Caco-2 (cell line): ENCODE measurements at places on chromosomes 7 and 10. TPM values are rescaled to one million over a fixed set of nuclear protein-coding genes. Genes with fewer than 3 reads are reported as not detected.
A peak's percentile ranks its signal among the peaks of the same experiment; 100 is the strongest.

DNA sequence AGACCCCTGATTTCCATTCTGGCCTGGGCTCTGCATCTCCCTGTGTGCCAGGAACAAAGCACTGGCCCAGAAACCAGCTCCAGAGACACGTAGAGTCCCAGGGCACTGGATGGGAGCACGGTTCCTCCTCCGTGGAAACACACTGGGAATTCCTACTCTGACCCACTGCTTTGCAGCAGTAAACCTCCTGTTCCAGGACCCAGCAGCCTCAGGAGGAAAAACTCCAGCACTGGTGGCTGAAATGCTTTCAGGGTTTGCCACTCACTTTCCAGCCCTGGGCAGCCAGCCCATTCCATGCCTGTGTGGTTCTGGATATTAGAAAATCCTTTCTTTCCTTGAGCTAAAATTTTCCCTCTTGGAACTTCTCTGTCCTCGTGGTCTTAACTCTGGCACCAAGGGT, 58.0 kb downstream of the FAM171A1 start:
- H3K4me1 ChIP-seq, result no peaks in the 10 kb centered on the region
- H3K27ac ChIP-seq, result no peak overlapping the region
- H3K36me3 ChIP-seq, result no peaks in the 10 kb centered on the region
- H3K27me3 ChIP-seq, result no peaks in the 10 kb centered on the region

DNA sequence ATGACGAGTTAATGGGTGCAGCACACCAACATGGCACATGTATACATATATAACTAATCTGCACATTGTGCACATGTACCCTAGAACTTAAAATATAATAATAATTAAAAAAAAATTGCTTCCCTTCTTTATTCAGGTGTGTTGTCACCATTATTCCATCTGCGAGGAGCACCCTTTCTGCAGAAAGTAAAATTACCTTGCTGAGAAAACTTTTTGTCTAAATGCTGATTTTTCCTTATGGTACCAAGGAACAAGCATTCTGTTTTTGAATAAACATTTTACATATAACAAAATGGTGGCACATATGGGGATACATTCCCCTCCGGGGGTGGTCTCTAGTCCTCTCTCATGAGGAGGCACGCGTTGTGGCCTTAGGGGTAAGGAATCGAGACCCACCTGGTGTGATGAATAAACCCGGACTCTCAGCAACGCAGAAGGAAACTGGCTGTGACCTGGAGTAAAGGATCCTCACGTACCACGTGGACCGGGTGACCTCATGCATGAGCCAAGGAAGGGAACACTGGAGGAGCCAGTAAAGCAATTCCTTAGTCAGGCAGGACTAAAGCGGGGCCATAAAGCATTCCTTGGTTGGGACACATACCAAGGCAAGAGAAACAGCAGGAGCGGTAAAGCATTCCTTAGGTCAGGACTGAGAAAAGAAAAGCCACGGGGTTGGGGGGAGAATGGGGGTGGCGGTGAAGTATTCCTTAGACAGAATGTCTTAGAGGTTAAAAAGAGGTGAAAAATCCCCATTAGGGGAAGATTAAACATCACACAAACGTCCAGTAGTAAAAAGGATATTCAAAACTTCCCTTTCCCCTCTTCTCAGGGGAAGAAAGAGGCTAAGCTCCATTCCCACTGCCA, 20.8 kb upstream of the OPTN start:
- H3K27me3 ChIP-seq, result no peaks in the 10 kb centered on the region
- no peaks in the 10 kb centered on the region for H3K4me1 ChIP-seq
- no peak overlapping the region for H3K27ac ChIP-seq
- no peak for DNase-seq

DNA sequence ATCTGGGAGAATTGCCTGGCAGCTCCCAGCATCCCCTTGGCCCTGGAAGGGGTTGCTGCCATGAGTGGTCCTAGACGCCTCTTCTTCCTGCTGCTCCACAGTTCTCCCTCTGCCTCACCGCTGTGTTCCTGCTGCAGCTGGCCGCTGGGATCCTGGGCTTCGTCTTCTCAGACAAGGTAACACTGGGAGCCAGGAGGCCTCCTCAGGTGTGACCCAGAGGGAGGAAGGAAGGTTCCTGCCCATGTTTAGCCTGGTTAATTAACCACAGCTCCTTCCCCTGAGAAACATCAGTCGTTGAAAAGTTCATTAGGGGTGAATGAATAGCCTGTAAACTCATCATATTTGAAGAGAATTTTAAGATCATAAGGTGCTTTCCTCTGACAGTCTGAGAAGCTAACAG, 18.2 kb downstream of the TSPAN33 start:
- H3K27me3 ChIP-seq, result no peaks in the 10 kb centered on the region
- no peaks in the 10 kb centered on the region for H3K36me3 ChIP-seq
- H3K27ac ChIP-seq, result no peak overlapping the region
- no peaks in the 10 kb centered on the region for H3K4me1 ChIP-seq
- H3K4me3 ChIP-seq, result no peak overlapping the region

GRCh38 chr10:82811621-82812020, 936.6 kb downstream of the NRG3 start:
- no peak overlapping the region for H3K27ac ChIP-seq
- DNase-seq, result no peak
- H3K4me1 ChIP-seq, result peaks cover 10% of the 10 kb centered on the region; the same call in 1 of the 2 replicates
- no peaks in the 10 kb centered on the region for H3K36me3 ChIP-seq
- no peak overlapping the region for H3K4me3 ChIP-seq

DNA sequence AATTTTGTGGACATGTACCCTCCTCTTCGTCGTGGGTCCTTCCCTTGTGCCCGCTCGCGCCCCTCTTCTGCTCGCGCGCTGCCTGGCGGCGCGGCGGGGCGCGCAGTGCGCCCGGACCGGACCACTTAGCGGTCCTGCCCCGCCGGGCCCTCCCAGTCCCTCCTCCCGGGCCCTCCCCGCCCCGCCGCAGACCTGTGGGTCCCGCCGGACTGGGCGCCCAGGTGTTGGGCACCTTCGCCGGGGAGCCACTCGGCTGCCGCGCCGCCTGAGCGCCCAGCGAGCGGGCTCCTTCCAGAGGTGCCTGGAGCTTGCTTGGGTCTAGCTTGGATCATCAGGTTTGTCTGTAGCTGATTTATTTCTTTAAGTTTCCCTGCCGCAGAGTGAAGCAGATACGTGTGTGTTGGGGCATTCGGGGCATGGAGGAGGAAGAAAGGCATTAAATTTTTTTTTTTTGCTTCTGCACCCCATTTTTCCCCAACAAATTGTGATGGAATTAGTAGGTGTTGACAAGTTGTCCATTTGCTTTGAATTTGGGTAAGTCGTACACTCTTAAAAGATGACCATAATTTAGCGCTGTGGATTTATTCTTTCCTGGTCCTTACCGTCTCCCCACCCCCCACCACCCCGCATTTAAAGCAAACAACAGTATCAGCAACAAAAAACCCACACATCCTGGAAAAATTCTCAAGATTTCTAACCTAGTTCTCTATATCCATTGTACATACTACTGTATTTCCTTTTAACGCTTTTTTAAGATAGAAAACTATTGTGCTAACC, 905 bp downstream of the C1GALT1 start:
- H3K27me3 ChIP-seq, result no peaks in the 10 kb centered on the region
- H3K27ac ChIP-seq, result peak overlapping the region; percentile 62

DNA sequence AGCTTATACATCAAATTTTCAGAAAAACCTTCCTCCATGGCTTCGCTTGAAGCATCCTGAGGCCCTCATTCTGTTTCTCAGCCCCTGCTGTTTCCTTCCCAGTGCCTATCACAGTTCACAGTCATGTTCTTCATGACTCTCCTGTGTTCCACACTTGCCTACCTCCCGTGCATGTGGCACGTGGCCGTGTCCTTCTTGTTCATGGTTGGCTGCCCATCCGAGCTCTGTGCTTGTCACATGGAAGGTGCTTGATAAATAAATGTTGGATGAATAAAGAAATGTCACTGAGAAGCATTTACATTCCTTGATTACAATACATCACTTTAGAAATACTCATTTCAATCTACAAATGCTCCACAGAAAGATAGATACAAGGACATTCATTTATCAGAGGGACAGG, 23.7 kb upstream of the EGFR start:
- no peak overlapping the region for H3K27ac ChIP-seq
- peaks cover 13% of the 10 kb centered on the region for H3K4me1 ChIP-seq
- no peaks in the 10 kb centered on the region; the same call in 1 of the 2 replicates for H3K36me3 ChIP-seq
- DNase-seq, result no peak

- DNase-seq, result no peak
- H3K27ac ChIP-seq, result no peak overlapping the region
- no peaks in the 10 kb centered on the region for H3K4me1 ChIP-seq
- H3K36me3 ChIP-seq, result no peaks in the 10 kb centered on the region
- H3K27me3 ChIP-seq, result no peaks in the 10 kb centered on the region
Observed at GRCh38 chr10:96082153-96082552, 38.8 kb downstream of the CCNJ start.

DNA sequence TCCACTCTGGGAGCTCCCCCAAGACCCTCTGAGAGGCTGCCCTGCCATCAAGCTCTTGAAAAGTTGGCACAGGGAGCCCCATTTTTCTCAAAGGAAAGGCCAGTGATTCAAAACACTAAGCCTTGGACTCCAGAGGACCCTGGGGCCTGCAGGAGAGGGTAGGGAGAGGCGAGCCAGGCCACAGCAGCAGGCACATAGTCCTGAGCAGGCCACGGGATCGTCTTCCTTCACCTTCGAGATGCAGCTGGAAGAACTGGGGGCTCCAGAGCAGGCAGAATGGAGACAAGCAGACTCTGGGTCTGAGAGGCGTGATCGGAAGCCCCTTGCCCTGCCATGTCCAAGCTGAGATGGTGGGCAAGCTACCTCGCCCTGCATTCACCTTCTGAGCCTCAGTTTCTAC, 13.9 kb downstream of the TNS3 start:
- peaks cover 4% of the 10 kb centered on the region for H3K36me3 ChIP-seq
- H3K27me3 ChIP-seq, result no peaks in the 10 kb centered on the region
- H3K4me1 ChIP-seq, result peaks cover 56% of the 10 kb centered on the region
- DNase-seq, result no peak
- H3K4me3 ChIP-seq, result no peak overlapping the region

- peak; percentile 12 for DNase-seq
- H3K4me1 ChIP-seq, result no peaks in the 10 kb centered on the region
- H3K27me3 ChIP-seq, result peaks cover 1% of the 10 kb centered on the region
- H3K27ac ChIP-seq, result no peak overlapping the region
- H3K36me3 ChIP-seq, result no peaks in the 10 kb centered on the region
- H3K4me3 ChIP-seq, result no peak overlapping the region
Observed at GRCh38 chr10:49079072-49079471, 36.2 kb downstream of the VSTM4 start.

SPDYE5 gene
- not detected in 2 replicates for total RNA-seq

TRIL gene
- total RNA-seq, result 0.45 and 0.51 TPM in 2 replicates
